ENCODE measurements at places on chromosomes 11 and 22.
A peak's percentile ranks its signal among the peaks of the same experiment; 100 is the strongest.

DNA sequence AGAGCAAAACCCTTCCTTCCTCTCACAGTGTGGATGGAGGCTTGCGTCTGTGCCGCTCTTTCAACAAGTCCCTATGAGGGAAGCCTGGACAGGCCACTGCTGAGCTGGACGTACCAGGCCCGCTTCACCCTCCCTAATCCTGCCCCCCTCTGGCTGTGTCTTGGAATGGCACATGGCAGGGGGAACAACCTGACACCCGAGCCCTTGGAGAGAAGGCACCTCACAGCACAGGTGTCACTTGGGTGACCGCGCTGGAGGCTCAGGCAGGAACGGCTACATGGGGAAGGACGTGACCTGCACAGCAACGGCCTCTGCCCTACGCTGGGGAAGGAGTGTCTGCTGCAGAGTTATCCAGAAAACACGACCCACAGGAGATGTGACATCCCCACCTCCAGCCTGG lies 11.0 kb downstream of the CARS1 start:
- no peak for DNase-seq

DNA sequence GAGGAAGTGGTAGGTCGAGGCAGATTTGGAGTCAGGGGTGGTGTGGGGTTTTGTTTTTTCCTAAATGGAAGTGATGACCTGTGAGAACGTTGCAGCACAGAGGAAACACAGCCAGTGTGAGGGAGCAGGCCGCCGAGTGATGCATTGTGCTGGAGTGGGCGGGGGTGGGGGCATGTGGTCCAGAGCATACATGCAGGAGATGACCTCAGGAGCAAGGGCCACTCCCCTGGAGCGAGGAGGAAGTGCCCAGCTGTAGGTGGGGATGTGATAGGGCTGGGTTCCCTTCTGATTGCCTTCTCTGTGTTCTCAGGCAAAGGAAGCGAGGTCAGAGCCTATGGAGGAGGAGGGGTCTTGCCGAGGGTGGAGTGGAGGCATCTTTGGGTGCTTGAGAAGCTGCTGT lies 81.4 kb downstream of the PPP6R3 start:
- no peak for DNase-seq

GRCh38 chr22:45911601-45912271 lies 65.2 kb downstream of the WNT7B start:
- DNase-seq: peak; percentile 13

- DNase-seq: no peak
Measured at GRCh38 chr22:30877662-30878515, 90.7 kb downstream of the MORC2 start.

GRCh38 chr11:112348480-112349029 lies 87.9 kb upstream of the PLET1 start:
- DNase-seq: no peak

DNA sequence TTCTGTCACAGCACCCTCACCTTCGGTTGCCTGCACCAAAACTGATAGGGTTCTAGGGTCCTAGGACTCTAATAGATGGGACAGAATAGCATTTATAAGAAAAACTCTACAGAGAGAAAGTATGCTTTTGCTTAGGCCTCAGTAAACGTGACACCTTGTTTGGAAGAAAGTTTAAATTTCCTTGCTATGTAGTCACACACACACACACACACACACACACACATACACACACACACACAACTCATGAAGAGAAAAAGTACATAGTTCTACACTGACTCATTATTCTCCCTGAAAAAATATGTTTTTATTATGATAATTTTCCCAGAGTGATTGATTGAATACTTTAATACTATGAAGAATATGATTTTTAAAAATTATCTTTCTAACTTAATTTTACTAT lies 220.8 kb upstream of the SNX19 start:
- DNase-seq: peak; percentile 82

Measured in fibroblast of skin of back (primary cell).